Activated T-cell treated with anti-CD3 and anti-CD28 coated beads for 1 hour (primary cell): ENCODE measurements at places on chromosomes 3 and 15.

DNA sequence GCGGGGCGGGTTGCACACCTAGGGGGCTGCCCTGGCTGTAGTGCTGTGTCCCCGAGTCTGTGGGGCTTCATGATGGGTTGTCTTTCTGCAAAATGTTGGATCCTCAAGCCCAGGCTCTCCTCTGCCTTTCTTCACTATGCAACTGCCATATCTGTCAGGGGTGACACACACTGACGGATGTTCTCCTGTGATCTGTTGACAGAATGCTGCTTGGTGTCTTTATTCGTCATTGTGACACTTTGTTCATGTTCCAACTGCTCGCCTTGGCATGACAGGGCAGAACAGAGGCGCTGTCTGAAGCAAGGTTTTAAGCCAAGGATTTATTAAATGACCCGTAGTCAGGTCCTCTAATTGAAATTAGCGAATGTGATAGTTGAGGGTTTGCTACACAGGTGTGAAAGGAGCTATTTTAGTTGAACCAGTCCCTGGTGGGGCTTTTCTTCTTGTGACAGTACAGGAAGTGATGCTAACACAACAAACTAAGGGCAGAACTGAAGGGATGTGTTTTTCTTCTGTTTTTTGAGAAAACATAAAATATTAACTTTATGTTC, 173.4 kb downstream of the MCTP2 start:
- no peak for DNase-seq

DNA sequence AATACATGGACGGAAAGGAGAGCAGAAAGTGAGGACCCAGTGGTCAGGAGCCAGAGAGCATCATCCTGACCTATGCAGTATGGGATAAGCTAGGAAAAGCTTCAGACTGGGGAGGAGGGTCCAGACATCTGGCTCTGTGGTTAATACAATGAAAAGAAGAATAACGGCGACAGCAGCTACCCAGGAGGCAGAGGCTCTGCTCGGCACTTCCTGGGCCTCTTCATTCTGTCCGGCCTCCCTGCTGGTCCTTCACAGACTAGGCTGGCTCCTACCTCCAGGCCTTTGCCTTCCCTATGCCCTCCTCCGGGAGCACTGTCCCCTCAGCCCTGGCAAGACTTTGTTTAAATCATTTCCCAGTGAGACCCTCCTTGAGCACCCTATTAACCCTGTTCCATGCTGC, 58.9 kb upstream of the WNT5A start:
- DNase-seq = no peak

DNA sequence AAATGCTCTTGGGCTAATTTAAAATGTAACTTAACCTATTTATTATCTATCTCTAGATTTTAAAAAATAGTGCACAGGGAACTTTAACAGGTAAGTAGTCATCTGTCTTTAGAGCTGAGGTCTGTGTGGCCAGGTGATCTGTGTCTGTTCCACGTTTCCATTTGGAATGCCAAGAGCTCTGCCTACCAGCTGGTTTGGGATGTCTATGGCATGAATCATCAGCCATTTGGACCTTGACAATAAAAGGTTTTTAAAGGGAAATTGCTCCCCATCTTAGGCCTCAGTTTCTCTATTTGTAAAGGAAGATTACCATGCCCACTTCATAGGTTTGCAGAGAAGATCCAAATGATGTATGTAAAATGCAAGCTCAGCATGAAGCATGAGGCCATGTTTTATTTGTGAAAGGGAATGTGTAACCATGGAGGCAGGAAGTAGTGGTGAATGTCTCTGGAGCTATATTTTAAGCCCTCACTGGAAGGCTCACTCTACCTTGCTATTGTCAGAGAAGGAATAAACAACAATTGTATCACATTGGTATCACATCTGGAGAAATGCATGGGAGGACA, 548.1 kb upstream of the LMCD1 start:
- DNase-seq = no peak

DNA sequence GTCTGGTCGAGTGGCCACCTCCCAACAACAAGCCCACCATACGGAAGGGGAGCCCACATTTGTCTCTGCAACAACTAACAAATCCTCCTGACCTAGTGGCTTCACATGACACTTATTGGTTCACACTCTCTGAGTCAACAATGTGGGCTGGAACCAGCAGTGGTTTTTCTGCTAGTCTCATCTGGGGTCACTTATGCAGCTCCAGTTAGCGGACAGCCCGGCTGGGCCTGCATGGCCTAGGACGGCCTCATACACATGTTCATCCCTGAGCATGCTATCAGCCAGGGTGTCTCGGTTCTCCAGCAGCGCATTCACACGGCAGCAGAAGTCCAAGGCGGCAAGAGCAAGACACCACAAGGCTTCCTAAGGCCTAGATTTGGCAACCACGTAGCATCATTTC, 281.7 kb downstream of the XXYLT1 start:
- no peak for DNase-seq

DNA sequence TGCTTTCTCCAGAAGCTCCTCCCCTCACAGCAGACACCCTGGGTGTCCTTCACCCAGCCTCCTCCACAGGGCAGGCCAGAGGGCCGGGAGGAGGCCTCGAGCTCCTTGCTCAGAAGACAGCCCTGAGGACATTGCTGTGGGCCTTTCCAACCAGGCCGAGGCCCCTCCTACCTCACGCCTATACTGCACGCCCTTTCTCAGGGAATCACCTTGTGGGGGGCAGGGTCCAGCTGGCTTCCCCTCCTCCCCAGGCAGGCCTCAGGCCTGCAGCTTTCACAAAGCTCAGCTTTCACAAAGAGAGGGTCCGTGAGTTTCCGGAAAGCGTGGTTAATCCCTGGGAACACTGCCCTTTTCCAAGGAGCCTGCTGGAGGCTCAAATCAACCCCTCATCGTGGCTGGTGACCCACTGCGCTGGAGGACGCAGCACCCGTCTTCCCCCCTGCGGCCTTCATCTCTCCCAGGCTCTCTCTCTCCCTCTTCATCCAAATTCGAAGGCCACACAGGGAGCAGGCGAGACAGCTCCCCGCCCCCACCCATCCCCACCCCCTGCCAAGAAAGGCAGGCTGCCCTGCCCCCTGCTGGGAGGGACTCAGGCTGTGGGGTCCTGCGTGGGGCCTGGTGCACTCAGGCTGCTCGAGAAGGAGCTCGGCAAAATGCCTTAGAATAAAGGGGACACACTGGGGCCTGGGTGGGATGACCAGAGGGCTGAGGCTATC, 79.4 kb downstream of the OCA2 start:
- DNase-seq = no peak

DNA sequence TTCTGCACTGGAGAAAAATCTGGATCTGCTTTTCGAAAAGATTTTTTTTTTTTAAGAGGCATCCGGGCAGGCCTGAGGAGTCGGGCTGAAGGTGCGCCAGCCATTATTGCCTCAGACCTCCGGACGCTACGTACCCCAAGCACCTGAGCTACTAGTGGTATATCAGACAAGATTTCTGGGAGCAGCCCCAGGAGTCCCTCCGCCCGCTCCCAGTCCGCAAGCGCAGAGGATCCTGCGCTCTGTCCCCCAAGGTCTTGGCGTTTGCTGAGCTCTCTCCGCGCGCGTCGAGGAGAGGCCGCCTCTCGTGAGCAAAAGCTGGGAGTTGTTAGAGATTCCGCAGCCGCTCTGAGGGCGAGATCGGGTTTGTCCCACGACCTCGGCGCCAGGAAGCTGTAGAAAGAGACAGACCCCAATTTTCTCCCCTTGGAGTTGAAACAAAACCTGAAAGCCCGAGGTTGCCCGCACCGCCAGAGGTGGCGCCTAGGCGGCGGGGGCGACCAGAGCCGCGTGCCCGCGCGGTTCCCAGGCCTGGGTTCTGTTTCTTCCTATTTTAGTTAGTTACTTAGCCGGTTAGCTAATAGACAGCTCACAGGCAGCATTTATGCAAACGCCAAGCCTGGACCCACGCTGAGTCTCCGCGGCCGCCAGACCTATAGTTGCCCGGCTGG, 72.5 kb upstream of the POLG start:
- no peak for DNase-seq

- DNase-seq = no peak
Measured at GRCh38 chr3:159667261-159667660, 321.4 kb upstream of the IL12A start.

DNA sequence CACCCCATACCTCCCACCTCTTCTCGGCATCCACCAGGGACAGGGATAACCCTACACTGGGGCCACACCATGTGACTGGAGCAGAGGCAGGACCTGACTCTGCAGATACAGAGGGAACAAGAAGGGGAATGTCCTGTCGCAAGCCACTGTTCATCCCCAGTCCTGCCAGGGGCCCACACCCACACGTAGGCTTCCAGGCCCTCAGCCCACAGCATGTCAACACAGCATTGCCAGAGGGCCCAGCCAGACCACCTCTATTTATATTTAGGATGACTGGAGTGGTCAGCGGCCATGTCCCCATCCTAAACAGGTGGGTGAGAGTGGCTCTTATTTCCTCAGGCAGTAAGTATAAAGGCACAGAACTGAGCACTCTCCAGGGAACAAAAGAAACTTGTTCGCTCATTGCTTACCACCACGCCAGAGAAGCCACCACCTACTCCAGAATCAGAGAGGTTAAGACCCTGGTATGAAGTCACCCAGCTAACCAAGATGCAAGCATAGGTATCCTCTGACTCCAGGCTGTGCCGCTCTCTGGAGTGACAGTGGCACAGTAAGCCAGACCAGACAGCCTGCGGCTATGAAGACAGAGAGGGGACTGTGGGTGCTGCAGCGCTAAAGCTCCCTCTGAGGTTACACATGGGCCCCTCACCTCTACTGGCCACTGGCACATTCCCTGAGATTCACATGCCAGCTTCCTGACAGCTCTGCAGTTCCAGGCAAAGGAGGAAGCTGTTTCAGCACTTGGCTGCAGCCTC, 67.9 kb downstream of the LRIG1 start:
- DNase-seq = no peak

GRCh38 chr15:44296625-44297524, 8.4 kb downstream of the GOLM2 start:
- no peak for DNase-seq

DNA sequence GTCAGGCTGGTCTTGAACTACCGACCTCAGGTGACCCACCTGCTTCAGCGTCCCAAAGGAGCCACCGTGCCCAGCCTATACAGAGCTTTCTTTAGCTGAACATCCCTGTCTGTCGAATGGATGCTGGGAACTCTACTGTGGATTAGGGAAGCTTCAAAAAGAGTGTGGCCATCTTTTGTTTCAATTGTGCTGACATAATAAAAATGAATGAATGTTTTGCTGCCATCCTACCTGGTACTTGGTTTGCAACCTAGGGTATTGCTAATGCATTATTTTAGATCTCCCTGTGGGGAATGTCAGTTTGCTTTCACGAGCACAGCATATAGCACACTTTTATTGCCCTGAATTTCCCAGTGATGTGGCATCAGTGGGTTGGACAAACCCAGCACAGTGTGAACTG, 32.3 kb downstream of the CMTM6 start:
- no peak for DNase-seq

- DNase-seq = no peak
Measured at GRCh38 chr3:24605511-24606028, 110.9 kb upstream of the THRB start.

DNA sequence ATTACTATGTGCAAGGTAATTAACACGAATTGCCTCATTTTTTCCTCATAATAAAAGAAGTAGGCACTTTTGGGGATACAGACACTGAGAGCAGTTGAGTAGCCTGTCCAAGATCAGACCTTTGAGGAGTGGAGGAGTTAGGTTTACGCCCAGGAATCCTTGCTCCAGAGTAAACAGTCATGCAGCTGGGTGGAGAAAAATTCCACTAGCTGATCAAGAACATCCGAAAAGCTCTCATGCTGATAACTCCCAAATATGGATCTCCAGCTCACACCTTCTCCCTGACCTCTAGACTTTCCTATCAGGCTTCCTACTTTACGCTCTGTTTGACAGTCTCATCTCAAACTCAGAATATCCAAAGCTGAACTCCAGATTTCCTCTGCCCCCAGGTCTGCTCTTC, 53.3 kb downstream of the ST6GAL1 start:
- no peak for DNase-seq

DNA sequence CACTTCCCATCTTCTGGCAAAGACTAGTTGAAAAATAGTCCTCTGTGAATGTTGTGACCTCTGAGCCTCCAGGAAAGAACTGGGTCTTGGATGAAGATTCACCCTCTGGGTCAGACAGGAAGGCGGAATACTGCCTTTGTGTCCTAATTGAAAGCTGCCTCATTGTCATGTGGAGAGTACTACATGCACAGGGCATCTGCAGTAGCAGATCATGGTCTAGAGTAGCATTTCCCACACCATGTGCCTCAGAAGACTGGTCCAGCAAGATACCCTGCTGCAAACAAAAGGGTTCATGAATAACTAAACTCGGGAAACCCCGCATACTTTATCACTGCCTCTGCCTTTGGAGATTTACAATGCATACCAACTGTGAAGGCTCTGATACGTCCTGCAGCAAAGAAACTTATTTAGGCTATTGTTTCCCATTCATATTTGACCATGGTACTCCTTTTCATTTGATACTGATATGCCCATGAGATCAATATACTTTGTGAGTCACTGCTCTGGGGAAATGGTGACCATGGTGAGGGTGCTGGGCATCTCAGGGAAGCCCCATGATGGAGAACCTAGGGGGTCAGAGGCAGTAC, 22.7 kb downstream of the IRAK2 start:
- DNase-seq = no peak

DNA sequence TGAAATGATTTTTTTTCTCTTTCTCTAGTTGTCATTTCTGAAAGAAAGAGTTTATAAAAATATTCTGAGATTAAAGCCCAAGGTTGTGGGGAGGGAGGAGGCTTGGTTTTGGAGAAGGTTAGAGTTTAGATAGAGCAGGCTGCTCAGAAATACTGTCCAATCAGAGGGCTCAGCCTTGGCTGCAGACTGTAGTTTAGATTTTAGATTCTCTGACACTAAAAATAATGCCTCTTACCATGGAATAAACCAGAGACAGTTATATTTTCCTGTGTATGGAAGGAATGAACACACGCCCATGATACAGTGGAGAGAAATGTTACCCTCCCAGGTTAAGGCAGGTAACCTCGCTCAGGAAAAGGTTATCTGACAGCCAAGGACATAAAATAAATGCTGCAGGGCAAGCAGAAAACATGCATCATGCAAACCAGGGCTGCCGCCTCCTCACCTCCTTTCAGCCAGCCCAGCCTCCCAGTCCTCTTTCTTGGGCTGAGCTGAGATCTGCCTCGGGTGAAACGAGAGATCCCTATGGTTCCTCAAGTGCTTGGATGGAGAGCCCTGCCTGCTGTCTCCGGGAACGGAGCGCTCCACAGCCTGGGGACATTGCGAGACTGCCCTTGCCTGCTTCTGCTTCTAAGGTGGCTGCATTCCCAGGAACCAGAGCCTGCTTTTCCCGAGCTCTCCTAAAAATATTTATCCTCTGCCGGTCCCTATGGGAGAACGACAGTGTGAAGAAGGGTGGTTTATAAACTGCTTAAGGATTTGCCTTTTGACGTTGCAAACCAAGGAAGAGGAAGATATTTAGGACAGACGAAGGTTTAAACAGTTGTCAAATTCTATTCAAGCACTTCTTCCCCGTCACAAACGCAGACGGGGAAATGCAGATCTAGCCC, 848 bp downstream of the NCEH1 start:
- DNase-seq = no peak

- no peak for DNase-seq
Measured at GRCh38 chr15:93941697-93942096, 289.7 kb upstream of the MCTP2 start.

- no peak for DNase-seq
Measured at GRCh38 chr3:109685084-109686079, 348.0 kb upstream of the DPPA4 start.
